Umbilical cord (tissue), 2 donors: ENCODE measurements at places on chromosomes 1 and 21. TPM values are rescaled to one million over a fixed set of nuclear protein-coding genes. Genes with fewer than 3 reads are reported as not detected.

DCST1 gene
- not detected for total RNA-seq

GRCh38 chr1:181525104-181525721, 41.9 kb downstream of the CACNA1E start:
- DNase-seq, result no peak

- DNase-seq, result no peak
Observed at GRCh38 chr1:202197653-202198365, 4.2 kb downstream of the LGR6 start.

- DNase-seq, result no peak
Observed at GRCh38 chr21:35624901-35625300, 435.4 kb downstream of the SETD4 start.

DNA sequence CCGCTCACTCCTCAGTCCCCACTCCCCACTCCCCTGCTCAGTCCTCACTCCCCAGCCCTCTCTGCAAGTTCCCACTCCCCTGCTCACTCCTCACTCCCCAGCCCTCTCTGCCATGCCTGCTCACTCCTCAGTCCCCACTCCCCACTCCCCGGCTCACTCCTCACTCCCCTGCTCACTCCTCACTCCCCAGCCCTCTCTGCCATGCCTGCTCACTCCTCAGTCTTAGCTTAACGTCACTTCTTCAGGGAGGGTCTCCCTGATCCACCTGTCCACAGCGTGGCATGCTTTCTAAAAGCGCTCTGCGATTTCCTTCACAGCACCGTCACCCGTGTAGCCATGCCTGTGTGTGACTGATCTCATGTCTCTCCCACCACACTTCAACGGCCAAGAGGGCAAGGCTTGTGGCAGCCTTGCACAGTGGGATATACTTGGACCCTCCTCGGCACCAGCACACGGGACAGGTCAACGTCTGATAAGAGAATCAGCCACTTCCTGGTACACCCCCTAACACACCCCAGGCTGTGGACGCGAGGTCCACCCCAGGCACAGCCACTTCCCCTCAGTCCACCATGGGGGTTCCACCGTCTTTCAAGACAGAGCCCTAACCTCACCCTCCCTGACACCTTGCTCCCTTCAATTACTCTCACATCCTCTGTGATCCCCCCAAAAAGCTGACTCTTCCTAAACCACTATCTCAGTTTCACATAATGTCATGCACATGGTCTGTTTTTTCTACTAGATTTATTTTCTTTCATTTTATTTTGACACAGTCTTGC, 14.0 kb downstream of the PRDM15 start:
- DNase-seq, result no peak

- peak; percentile 53 for DNase-seq
Observed at GRCh38 chr1:154813300-154813816, 56.7 kb downstream of the KCNN3 start.

DNA sequence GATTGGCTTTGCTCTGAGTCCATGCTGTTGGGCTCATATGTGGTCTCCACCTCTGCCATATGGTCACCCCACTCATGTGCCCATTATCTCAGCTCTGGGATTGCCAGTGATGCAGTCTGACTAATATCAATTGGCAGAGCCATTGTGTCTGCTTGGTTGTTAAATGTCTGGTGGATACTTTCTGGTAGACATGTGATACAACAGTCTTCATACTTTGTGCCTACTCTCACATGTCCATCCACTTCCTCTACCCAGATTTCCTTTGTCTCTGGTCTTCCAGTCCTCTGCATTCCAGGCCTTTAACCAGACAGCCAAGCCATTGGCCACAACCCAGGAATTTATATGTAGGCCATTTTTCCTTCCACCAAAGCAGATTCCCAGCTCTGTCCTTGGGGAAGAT, 30.8 kb upstream of the DIPK1A start:
- no peak for DNase-seq
